ENCODE measurements at places on chromosomes 12 and 14. TPM values are rescaled to one million over a fixed set of nuclear protein-coding genes. Genes with fewer than 3 reads are reported as not detected.

TMEM260 gene
- total RNA-seq: 8.9 TPM

HOXC6 gene
- total RNA-seq: 52.2 TPM

PLEKHD1 gene
- total RNA-seq: 0.08 TPM

PRIMA1 gene
- 0.26 TPM for total RNA-seq

WDR89 gene
- 13.0 TPM for total RNA-seq

GNB3 gene
- 0.21 TPM for total RNA-seq

LDHB gene
- 552 TPM for total RNA-seq

COL2A1 gene
- 1.4 TPM for total RNA-seq

DNA sequence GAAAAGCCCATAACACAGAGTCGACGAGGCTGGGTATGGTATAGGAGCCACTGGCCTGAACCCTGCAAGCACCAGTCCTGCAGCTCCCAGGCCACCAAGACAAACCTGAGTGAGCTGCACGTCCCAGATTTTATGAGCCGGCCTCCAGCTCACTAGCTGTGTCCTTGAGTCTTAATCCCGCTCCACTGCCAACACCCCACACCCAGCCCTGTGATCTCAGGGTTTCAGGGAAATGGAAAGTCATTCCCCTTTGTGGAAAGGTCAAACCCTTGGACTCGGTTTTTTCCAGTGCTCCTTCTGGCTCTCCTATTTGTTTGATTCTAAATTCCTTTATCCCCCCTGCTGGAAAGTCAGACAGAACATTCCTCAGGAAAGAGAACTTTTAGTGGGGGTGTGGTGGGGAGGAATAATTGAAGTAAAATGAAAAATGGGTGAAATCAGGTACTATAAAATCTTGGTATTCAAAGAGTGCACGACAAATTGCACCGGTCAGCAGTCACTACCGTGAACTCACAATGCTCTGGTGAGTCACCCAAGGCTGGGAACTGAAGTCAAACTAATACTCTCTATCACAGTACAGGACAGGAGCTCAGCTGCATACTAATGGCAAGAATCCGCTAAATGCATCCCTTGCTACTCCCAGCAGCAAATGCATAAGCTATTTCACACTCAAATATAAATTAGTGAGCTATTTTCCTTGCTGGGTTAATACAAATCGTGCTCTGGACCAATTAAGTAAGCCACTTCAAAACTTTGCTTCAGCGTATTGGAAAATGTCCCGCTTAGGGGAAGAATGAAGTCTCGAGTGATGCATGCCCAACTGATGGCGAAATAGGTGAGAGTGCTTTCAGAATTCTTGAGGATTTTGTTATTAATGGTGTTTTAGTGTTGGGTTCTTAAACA lies 9.0 kb downstream of the PITPNM2 start:
- DNase-seq: peak; percentile 28

DNA sequence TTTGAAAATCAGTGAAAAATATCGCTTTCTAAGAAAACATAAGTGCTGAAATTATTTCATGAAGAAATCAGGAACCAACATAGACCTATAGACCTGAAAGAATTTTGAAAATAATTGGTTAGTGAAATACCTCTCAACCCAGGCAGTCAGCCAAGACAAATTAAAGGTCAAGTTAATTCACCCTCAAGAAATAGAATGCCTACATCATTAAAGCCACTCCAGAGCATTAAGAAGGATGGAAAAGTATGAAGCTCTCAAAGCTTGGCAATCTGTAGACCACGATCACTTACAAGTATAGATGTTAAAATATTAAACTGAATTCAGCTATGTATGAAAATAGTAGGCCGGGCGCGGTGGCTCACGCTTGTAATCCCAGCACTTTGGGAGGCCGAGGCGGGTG lies 48.3 kb downstream of the SFSWAP start:
- no peak for DNase-seq

DNA sequence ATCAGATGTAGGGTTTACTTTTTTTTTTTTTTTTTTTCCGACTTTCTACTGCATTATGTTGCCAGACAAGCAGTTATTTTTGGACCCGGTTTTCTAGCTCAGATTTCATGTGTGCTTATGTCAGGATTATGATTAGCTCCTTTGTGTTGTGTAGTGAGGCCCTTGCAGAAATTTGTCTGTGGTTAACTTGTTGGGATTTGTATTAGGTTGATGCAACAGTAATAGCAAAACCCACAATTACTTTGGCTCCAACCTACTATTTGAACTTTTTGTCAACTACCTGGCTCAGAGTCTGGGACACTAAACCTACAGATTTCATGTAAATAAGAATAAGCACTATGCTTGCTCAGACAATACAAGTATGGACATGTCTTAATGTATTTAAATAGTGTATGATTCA lies 44.1 kb upstream of the KCNJ8 start:
- DNase-seq: no peak

- no peak for DNase-seq
Measured at GRCh38 chr12:116860263-116860662, 21.0 kb downstream of the HRK start.

GRCh38 chr14:50083467-50084337 lies 32.7 kb downstream of the VCPKMT start:
- no peak for DNase-seq

DNA sequence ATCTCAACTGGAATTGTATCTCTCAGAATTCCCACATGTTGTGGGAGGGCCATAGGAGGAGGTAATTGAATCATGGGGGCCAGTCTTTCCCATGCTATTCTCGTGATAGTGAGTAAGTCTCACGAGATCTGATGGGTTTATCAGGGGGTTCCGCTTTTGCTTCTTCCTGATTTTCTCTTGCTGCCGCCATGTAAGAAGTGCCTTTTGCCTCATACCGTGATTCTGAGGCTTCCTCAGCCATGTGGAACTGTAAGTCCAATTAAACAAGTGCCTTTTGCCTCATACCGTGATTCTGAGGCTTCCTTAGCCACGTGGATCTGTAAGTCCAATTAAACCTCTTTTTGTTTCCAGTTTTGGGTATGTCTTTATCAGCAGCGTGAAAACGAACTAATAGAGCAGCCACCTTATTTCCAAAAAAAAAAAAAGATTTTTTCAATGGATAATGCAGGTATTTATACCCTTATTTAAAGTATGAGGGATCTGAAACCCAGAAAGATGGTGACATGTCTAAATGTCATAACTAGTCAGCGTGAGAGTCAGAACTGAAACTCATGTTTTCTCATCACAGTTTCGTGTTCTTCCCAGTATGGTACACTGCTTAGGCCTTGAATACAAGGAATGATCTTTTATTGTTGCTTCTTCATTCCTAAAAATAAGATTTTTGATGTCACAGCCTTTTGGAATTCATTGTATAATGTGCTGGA lies 89.6 kb downstream of the ERC1 start:
- no peak for DNase-seq

DNA sequence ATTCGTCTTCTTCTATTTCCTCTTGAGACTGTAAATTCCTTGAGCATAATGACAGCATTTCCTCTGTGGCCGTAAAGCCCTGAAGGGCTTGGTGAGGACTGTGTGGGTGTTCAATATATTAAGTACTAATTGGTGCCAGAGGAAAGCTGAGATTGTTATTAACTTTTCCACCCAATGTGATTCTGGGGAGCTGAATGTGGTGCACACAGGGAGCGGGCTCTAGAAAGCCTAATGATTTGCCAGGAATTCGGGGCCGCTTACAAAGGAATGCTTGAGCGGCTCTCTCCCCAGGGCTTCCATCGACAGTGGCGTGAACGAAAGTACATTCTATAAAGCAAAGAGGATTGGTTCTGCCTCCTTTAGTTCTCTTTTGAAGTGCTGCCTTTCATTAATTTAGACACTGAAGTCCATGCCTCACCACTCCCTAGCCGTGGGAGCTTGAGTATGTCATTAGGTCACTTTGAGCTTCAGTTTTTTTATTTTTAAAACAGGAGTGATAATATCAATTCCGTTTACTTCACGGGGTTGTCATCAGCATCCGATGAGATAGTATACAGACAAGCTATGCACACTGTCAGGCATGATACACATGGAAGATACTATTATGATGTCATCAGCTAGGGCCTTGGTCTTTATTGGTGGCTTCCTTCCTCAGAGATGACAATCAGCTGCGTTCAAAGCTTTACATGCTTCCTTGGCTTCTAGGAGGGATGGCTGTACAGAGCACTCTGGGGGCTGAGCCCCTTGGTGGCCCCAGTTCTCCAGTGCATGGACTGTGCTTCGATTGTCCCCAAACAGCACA lies 11.0 kb upstream of the GSG1 start:
- DNase-seq: no peak

DNA sequence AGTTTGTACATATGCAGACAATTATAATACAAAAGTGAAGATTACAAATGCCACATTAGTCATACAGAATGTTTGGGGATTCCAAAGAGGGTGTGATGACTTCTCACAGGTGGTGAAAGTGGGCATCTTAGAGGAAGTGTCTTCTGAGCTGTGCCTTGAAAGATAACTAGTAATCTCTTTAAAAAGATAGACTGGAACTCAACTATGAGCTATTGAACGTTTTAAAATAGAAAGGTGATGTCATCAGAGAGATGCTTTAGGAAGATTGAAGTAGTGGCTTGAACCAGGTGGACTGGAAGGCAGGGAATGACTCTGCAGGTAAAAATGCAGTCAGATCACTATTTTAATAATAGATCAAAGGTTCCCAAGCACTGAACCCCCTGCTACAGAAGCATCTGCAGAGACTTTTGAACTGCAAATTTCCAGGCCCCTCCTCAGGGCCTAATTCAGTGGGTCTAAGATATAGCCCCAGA lies 50.3 kb downstream of the SYT1 start:
- no peak for DNase-seq

- no peak for DNase-seq
Measured at GRCh38 chr14:51022769-51023168, 72.1 kb downstream of the TRIM9 start.

GRCh38 chr12:113262710-113263109 lies 41.4 kb downstream of the TPCN1 start:
- DNase-seq: no peak

GRCh38 chr12:63941166-63941800 lies 96.8 kb downstream of the SRGAP1 start:
- no peak for DNase-seq

DNA sequence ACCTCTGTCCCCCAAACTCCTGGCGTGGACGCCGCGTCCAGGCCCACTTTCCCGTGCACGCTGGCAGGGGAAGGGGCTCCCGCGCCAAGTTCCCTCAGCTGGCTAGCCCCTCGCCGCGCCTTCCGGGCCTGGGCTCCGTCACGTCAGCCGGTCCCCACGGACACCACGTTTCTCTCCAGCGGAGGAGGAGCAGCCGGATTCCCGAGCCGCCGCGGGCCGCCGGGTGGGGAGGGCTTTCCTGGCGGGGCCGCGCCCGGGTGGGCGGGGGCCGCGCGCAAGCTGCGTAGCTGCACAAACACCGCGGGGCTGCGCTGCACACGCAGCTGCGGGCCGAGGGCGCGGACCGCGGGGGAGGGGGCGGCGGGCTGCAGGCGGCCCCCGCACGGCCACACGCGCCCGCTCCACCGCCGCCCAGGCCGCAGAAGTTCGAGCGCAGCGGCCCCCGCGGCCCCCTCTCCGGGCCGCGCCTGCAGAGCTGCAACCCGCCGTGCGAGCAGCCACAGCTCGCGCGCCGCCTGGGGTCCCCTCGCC lies 45.1 kb upstream of the PNMA1 start:
- no peak for DNase-seq

DNA sequence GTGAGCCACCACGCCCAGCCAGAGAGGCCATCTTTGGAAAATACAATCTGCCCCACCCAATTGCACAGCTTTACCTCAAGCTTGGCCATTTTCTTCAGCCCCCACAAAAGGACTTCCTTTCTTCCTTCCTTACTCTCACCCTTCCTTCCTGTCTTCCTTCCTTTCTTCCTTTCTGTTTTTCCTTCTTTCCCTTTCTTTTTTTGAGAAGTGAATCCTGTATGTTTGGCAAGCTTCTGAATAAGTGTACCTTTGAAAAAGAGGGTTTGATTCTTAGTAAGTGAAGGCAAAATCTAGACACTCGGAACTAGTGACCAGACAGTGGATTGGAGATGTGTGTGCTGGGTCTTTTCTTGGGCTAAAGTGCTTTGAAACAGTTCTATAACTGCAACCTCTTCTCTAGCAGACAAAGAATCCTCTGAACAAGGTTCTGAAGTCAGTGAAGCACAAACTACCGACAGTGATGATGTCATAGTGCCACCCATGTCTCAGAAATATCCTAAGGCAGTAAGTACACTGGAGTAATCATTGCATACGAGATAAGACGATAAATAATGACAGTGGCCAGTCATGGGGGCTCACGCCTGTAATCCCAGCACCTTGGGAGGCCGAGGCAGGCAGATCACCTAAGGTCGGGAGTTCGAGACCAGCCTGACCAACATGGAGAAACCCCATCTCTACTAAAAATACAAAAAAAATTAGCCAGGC lies 49.5 kb downstream of the SUPT16H start:
- no peak for DNase-seq

DNA sequence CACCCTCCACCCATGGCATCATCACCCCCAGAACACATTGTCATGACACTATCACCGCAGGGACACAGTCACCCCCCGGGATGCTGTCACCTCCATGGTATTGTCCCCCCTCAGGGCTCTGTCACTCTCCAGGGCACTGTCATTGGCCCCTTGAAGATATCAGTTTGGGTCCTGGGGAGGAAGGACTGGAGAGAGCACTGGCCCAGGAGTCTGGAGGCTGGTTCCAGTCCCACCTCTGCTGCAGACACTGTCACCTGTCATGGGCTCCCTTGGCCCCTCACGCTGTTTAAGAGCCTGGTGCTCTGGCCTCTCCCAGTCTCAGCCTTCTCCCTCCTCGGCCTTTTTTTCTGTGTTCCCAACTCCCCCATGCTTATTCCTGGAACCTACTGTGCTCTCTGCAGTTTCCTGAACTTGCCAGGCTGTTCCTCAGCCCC lies 31.9 kb downstream of the SERPINA3 start:
- no peak for DNase-seq

DNA sequence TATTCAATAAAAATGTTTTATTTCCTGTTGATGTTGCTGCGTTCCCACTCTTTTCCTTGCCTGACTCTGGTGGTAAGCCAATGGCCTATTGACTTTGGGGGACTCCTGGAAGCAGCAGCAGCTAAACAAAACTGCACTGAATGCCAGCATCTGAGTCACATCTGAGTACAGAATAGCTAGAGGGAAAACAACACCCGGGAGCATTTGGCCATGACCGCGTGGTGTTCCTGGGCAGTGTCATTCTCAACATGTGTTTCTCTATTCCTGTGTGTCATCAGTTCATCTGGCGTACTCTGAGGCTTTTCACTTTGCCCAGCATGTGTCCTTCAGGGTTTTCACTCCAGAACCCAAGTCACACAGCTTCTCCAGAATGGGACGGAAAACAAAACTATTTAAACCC lies 238.8 kb downstream of the PAWR start:
- peak; percentile 80 for DNase-seq
